Stimulated activated CD8-positive, alpha-beta memory T cell treated with anti-CD3 and anti-CD28 coated beads, Interleukin-15, amount 100 ng/mL, for 48 hours (primary cell): ENCODE measurements at places on chromosomes 7 and 10.

- DNase-seq = no peak
Measured at GRCh38 chr7:29479301-29480200, 84.1 kb upstream of the PRR15 start.

- no peak for DNase-seq
Measured at GRCh38 chr7:10355816-10356215, 617.9 kb upstream of the PHF14 start.

GRCh38 chr10:3312403-3312940, 139.9 kb upstream of the PITRM1 start:
- no peak for DNase-seq

- DNase-seq = no peak
Measured at GRCh38 chr10:122875843-122876466, 3.4 kb downstream of the FAM24B start.

- DNase-seq = no peak
Measured at GRCh38 chr10:25766213-25766612, 167.8 kb upstream of the MYO3A start.

GRCh38 chr10:90352288-90352687, 505.6 kb downstream of the HTR7 start:
- DNase-seq = no peak

- no peak for DNase-seq
Measured at GRCh38 chr7:95915731-95916130, 143.4 kb downstream of the DYNC1I1 start.

DNA sequence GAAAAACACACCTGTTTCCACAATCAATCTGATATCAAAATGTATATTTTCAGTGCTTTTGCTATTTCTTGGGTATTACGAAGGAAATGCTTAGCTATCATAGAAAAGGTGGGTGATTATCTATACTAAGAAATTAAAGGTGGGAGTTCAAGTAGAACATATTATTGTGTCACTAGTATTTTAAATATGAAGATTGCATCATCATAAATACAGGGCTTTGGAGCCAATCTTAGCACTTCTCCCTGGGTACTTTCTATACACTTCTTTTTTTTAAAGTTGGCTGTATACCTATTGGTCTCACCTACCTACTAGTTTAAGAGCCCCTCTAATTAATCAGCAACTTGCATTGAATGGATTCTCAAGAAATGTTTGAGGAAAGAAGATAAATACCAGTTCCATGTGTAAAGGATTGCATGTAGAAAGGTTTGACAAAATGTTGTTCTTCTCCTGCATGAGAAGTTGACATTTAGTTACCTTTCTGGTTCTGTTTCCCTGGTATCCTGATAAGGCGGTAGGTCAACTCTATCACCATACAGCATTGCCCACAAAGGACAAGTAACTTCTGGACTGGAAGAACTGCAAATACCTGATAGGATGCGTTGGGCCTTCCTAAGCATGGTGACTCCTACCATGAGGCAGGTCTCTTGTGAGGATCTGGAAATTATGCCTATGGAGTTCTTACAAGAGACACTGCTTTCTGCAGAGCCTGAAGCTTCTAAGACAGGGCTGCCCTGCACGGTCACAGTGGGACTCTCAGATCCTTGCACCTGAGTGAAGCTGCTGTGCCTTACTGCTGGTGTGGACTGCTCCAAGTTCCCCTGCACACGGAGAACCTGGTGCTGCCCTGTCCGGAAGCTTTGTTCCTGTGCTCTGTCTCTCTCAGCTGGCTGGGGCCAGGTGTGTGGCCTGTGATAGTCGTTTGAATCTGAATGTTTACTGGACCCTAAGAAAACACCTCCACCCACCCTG, 32.1 kb upstream of the PDSS1 start:
- no peak for DNase-seq

DNA sequence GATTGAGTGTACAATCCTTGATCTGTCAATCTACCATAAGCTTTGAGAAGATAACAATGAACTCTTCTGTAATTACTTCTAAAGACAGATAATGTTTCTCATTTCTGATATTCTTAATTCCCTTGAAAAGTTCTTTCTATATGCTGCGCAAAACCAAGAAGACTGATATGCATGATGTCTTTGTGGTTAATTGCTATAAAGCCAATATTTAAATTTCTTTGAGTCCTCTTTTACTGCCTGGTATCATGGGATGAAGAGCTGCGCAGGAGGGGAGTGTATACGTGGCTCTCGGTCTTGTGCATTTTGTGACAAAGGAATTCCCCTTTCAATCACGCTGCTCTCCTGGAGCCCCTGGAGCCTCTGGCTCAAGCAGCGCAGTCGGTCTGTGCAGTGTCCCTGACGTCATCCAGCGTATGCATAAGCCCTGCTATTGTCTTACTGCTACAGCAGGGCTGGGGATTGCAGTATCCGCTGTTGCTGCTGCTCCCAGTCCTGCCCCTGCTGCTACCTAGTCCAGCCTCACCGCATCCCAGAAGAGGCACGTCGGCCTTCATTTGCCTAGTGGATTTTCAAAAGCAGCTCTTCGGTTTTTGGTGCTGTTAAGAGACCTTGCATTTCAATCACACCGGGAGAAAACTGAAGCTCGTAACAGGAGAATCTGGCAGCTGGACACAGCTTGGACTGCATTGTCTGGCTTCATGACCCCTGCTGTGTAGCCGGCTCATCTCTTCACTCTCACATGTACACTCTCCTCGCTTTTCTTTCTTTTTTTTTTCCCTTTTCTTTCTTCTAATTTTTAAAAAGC, 66.7 kb downstream of the ST7 start:
- DNase-seq = no peak

DNA sequence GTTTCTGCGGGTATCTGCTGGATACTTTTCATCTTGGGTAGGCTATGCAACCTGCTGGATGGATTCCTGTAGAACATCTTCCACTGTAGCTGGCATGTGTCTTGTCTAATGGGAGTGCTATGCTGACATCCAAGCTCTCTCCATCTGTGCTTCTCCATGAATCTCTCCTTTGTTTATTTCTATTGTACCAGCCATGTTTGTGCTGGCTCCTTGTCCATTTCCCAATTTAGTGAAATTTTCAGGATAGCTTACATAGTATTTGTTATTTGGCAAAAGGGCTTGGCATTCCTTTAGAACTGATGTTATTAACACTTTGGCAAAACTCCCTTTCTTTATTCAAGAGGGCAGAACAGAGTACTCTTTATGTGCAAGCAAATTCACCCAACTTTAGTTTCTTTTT, 198.0 kb downstream of the CSTF2T start:
- DNase-seq = no peak

GRCh38 chr10:34862892-34863291, 47.8 kb upstream of the PARD3 start:
- DNase-seq = no peak

DNA sequence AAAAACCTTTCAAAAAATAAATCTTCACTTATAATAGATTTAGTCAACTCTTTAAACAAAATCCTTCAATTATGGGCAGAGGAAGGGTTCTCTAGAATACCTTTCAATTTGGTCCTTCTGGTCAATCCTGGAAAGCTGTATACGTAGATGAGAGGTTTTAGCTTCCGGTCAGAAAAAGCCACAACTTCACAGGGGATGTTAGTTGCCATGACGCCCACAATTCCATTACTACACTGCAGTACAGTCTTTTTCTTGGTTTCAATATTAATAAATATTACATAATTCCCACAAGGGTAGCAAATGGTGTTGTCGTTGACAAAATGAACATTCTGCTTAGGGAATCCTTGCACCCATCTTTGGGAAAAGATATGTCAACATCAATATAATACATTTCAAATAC, 1.7 kb downstream of the CFAP43 start:
- DNase-seq = no peak

DNA sequence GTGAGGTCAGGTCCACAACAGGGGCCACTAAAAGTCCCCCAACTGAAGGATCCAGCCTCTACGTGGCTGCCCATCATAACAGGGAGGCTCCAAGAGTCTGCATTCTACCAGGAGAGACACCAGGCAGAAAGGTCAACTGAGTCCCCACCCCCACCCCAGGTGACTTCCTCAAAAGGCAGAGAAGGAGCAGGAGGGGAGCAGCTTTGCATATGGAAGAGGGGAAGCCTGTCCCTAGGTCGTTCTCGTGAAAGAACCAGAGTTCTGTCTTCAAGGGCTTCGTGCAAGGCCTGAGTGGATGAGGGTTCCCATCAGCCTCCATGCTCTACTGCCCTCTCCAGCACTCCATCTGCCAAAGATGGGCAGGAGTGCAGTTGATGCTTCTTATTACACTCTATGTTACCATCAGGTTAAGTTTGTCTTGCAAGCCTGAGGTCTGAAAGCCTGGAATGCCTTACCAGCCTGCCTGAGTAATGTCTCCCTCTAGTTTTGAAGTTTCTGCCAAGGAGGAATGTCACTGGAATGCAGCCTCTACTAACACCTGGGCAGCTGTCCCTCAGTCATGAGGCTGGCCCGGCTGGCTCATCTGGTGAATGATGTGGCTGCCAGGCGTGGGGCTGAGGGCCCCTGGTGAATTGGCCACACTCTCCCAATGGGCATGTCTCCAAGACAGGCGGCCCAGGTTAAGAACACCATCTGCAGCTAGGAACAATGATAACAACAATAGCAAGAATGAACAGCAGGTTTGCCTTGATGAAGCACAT, 54.3 kb upstream of the SMNDC1 start:
- no peak for DNase-seq

GRCh38 chr7:32070406-32071360, at the start of gene PDE1C:
TSS of gene PDE1C (minus strand) at chr7:32070407.
- no peak for DNase-seq

GRCh38 chr10:50540069-50540825, 83.5 kb downstream of the SGMS1 start:
- peak; percentile 26 for DNase-seq

- no peak for DNase-seq
Measured at GRCh38 chr10:69963178-69963834, 89.3 kb upstream of the MACROH2A2 start.

- no peak for DNase-seq
Measured at GRCh38 chr10:103541616-103542015, 48.1 kb downstream of the NEURL1 start.

DNA sequence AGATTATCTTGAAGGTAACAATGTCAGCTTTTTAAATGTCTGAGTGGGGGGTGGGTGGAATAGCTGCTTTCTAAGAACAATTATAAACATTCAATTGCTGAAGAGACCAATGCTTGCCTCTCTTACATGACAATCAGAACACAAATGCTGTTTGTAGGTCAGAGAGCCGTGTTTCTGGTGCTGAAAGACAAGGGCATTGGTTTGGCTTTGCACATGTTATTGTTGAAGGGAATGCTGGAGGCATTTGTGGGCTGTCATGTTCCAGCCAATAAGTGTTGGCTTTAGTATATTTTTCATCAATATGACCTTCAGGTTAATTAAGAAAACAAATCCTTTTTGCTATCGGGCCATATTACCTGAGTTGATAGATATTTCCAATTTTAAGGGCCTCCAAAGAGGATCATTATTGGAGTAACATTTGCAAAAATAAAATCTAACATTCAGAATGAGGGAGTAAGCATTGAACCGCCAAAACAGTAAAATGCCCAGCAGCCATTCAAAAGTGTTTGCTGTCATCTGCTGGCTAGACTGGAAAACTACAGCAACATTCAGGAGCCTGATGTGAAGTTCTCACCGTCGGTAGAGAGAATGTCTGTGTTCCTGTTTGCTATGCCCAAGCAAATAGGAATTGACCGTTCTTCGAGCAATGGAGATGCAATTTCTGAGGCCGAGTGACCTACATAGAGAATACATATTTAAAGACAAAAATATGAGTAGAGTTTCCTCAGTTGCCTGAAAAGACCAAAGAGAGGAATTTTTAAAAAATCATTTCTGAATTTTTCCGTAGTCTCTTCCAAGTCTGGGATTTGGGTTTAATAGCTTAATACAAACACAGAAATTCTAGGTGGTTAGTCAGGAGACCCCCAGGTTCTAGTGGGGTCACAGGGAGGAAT, 118.9 kb downstream of the APBB1IP start:
- DNase-seq = no peak

DNA sequence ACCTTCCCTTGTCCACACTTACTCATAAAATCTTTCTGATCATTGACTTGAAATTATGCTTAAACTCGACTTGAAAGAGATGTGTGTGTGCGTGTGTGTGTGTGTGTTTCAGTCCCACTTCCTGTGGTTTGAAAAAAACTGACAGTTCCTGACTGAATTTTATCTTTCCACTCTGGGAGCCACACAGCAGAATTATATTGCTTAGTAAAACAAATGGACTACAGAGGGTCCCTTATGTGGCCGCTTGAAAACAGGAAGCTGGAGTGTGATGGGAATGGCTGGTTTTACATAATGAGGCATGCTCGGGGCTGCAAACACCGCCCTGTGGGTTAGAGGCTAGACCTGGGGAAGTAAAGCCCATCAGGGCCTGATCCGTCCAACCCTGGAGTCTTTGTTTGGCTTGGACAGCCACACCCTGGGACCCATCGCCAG, 54.8 kb downstream of the LYZL1 start:
- no peak for DNase-seq

GRCh38 chr7:155710530-155710929, 66.1 kb downstream of the RBM33 start:
- no peak for DNase-seq
